ENCODE measurements at places on chromosomes 11 and 22. TPM values are rescaled to one million over a fixed set of nuclear protein-coding genes. Genes with fewer than 3 reads are reported as not detected.

Gene PGM2L1
- 9.8 TPM for total RNA-seq

DNA sequence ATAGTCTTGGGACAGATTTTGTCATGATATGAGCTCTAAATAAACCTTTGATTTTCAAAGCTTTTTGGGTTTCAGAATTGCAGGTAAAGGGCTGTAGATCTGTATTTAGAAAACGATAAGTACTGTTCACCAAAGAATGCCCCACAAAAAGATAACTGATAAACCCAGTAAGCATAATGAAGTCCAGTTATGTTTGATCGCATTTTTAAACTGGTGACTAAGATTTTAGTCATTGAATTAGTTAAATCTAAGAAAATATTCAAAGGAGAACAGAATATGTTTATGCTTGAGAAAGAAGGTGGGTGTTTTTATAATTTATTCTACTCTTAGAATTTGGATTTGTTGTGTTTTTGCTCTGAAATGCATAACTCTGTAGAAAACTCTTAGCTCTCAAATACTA lies 11.6 kb downstream of the DEPDC7 start:
- H3K4me1 ChIP-seq, result peaks cover 1% of the 10 kb centered on the region
- no peak for DNase-seq

- no peaks in the 10 kb centered on the region for H3K36me3 ChIP-seq
- no peaks in the 10 kb centered on the region for H3K4me1 ChIP-seq
- no peak overlapping the region for H3K27ac ChIP-seq
- DNase-seq, result no peak
These were observed 655.2 kb downstream of the TBC1D22A start for GRCh38 chr22:47417699-47418098.

GRCh38 chr11:93579187-93579751 lies 36.1 kb upstream of the SMCO4 start:
- H3K27me3 ChIP-seq, result no peaks in the 10 kb centered on the region
- no peak for DNase-seq
- no peak overlapping the region for H3K4me3 ChIP-seq
- no peaks in the 10 kb centered on the region for H3K4me1 ChIP-seq
- H3K36me3 ChIP-seq, result no peaks in the 10 kb centered on the region
- no peak overlapping the region for H3K27ac ChIP-seq
